ENCODE measurements at places on chromosomes 16 and 17.

- DNase-seq: peak; percentile 67
Measured at GRCh38 chr17:81471818-81472456, 40.7 kb downstream of the ACTG1 start.

DNA sequence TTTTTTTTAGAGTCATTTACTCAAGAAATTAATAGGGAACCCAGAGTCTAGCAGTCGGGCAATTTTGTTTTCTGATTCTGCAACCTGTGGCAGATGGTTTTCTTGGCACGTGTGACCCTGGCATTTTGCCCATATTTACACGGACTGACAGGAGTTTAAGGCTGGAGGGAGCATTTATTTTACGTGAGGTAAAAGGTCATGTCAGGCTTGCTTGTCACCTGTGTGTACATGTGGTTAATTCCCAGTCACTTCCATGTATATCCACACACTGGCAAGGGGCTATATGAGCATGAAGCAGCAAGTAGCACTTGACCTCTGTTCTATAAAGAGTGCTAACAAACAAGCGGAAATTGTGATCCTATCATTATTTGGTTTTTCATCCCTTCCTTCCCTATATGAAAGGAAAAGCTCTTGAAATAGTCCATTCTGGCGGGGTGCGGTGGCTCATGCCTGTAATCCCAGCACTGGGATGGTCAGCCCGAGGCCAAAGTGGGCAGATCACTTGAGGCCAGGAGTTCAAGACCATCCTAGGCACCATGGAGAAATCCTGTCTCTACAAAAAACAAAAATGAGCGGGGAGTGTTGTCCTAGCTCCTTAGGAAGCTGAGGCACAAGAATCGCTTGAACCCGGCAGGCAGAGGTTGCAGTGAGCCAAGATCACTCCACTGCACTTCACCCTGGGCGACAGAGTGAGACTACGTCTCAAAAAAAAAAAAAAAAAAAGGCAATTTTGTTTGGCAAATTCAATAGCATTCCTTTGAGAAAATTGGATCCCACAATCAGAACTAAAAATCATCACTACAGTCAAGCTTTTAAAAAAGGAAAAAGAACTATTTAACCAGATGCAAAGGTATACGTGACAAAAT lies 2.1 kb downstream of the SPAG9 start:
- DNase-seq: no peak

GRCh38 chr17:55198690-55199370 lies 65.9 kb upstream of the HLF start:
- no peak for DNase-seq

GRCh38 chr17:34616148-34616547 lies 36.8 kb downstream of the TMEM132E start:
- peak; percentile 53 for DNase-seq

GRCh38 chr16:47467501-47467900 lies 6.4 kb downstream of the PHKB start:
- DNase-seq: no peak

DNA sequence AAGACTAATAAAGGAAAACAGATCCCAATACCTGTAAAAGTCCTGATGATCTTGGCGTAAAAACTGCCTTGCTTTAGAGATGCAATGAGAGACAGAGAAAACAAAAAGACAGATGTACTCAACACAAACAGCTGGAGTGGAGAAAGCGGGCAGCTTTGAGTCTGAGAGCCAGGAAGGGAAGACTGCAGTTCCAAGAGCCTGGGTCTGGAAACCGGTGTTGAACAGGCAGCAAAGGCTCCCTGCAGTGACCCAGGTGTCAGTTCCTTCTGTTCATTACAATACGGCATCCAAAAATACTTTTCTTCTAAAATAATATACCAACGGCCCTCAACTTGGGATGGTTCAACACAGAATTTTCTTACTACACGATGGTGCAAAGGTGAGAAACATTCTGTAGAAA lies 29.6 kb downstream of the VPS53 start:
- no peak for DNase-seq

GRCh38 chr16:79928142-79928873 lies 327.8 kb upstream of the MAF start:
- DNase-seq: no peak
